ENCODE measurements at places on chromosomes 13 and 19. TPM values are rescaled to one million over a fixed set of nuclear protein-coding genes. Genes with fewer than 3 reads are reported as not detected.

Gene GSX1
- polyA plus RNA-seq: not detected

Gene SIGLEC12
- polyA plus RNA-seq: not detected

Gene GAPDHS
- polyA plus RNA-seq: not detected

Gene LILRA5
- polyA plus RNA-seq: not detected

Gene POGLUT2
- 31.7 TPM for polyA plus RNA-seq

Gene PLEKHA4
- polyA plus RNA-seq: not detected

Gene NLRP4
- polyA plus RNA-seq: not detected

Gene ZSCAN18
- polyA plus RNA-seq: 400 TPM

Gene LGI4
- 0.63 TPM for polyA plus RNA-seq

Gene GDF15
- 1.6 TPM for polyA plus RNA-seq

Gene ZNF471
- 30.0 TPM for polyA plus RNA-seq

All from neural cell (in vitro differentiated cells).